ENCODE measurements at places on chromosomes 12 and 14. TPM values are rescaled to one million over a fixed set of nuclear protein-coding genes. Genes with fewer than 3 reads are reported as not detected.

The SDR9C7 gene
- not detected for total RNA-seq

GRCh38 chr14:36654794-36655381, 6.8 kb upstream of the PAX9 start:
- no peak for DNase-seq

The ST8SIA1 gene
- total RNA-seq, result 2.3 TPM

The SLC15A4 gene
- 25.4 TPM for total RNA-seq

The GALNT6 gene
- 62.2 TPM for total RNA-seq

All from Peyer's patch (tissue), 4 donors.